Stimulated activated CD8-positive, alpha-beta memory T cell treated with anti-CD3 and anti-CD28 coated beads, Interleukin-15, amount 100 ng/mL, for 1 hour (primary cell): ENCODE measurements at places on chromosomes 11 and 22.

DNA sequence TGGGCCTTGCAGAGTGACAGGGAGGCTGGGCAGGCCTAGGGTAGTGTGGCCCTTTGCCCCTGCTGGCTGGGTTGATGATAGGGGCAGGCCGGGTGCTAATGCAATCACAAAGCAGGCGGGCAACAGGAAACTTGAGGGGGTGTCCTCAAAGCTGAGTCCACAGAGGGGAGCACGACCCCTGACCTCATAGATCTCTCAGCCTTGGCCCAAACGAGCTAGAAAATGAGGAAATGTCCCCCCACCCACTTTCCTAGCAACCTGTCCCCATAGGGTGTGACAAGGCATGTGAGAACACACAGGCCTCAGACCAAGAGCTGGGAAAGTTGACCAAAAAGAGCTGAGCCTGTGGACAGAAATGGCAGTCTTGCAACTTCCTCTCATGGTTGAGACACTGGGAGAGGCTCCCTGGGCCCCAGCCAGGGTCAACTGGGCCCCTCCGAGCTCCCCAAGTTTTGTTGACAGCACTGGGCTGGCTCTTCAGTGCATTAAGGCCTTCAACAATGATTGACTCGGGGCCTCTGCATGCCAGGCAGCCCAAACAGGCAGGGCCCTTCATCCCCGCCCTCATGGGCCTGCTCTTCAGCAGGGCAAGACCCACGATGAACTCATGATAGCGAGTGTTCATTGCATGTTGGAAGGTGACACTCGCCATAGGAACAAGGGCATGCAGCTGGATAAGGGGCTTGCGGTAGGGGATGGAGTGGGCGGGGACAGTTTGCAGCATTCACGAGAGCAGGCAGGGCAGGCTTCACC is 9.8 kb upstream of the SPI1 start:
- DNase-seq = no peak

DNA sequence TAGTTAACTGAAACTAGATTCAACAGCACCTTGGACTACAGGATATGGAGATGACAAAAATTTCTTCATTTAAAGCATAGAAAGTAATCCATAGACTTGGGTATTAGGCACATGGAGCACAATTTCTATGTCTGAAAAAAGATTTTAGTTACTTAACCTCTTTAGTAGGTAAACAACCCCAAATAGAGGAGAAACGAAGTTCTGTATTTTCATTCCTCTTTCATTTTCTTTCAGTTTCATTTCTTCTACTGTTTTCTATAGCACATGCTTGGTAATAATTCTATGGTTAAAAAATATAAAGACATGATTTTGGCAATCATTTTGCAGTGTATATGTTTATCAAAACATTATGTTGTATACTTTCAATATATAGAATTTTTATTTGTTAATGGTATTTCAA is 99.5 kb downstream of the CASP12 start:
- DNase-seq = no peak

DNA sequence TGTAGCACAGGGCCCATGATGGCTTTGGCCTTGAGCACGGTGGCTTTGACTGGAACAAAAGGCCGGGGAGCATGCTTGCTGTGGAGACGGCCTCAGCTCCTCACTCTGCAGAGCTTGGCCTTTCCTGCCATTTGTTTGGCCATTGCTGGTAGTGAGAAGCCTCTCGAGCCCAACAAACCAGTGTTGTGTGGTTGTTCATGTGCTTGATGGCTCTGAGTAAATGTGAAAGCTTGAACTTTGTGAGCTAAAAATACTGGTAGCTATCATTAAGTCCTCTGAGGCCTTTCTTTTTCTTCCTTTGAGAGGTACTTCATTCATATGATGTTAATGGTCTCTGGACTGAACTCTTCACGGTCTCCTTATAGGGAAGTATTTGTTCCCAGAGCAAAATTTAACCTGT is 39.6 kb downstream of the NAT10 start:
- DNase-seq = no peak

- no peak for DNase-seq
These were observed 26.0 kb upstream of the PDGFB start for GRCh38 chr22:39270792-39271191.

DNA sequence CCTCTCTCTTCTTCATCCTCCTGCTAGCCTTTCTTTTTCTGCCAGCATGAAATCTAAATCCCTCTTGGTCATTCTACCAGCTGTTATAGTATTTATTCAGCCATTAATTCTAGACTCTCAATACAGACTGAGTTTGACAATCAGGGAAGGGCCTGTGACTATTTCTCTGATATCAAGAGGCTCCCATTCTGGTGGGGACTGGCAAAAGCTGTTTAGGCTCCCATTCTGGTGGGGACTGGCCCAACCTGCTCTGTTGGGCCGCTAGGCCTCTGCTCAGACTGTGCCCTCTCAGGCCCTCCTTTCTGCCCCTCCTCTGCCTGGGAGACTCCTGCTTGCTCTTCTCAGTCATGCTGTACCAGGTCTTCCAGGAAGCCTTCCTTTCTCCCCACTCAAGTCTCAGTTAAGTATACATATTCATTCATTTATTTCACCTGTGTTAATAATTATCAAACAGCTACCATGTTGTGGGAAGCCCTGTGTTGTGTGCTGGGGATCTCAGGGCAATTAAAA is 323.7 kb upstream of the NARS2 start:
- no peak for DNase-seq

DNA sequence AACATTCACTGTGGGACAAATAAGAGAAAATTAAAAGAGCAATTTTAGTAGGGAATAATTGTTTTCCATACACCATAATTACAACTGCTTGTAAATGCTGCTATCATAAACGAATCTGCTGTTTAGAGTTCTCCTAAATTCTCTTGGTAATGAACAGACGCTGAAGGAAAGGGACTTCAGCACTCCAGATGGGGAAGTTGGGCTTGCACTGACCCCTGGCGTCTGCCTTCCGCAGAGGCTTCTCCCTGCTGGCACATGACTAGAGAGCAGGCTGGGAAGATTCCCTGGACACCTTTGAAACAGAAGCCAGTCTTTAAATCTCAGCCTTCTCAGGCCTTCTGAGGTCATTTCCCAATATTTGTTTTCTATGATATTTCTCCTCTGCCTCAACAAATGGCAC is 84.1 kb downstream of the NXPE2 start:
- no peak for DNase-seq

DNA sequence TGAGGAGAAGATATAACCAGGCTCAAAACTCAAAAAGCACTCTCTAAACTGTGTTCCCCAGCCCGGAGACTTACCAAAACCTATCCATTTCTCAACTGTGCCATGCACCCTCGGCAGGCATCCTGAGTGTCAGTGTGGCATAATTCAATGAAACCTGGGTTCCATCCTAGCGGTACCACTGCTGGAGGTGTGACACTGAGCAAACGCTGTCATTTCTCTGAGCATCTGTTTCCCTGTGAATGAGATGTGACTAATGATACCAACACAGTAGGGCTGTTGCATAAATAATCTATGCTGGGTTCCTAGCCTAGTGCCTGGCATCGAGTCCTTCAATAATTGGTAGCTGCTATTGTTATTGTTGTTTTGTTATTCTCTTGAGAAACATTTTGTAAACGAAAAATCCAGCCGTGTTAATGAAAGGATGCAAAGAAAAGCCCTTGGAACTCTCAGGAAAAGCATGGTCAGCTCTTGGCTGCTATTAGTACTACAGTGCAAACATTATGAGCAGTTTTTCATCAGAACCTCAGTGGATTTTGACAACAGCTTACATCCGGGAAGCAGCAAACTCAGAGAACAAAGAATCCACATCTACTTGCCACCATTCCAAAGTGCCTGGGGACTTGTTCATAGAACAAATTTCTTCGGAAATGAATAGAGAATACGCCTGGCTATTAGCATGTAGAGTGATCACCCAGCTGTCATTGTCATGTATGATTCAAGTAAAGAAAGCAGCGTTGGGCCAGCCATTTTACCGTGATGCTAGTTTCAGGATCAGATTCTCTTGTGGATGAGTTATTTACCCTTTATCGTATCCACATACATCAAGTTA is 53.7 kb downstream of the TECTA start:
- DNase-seq = no peak

DNA sequence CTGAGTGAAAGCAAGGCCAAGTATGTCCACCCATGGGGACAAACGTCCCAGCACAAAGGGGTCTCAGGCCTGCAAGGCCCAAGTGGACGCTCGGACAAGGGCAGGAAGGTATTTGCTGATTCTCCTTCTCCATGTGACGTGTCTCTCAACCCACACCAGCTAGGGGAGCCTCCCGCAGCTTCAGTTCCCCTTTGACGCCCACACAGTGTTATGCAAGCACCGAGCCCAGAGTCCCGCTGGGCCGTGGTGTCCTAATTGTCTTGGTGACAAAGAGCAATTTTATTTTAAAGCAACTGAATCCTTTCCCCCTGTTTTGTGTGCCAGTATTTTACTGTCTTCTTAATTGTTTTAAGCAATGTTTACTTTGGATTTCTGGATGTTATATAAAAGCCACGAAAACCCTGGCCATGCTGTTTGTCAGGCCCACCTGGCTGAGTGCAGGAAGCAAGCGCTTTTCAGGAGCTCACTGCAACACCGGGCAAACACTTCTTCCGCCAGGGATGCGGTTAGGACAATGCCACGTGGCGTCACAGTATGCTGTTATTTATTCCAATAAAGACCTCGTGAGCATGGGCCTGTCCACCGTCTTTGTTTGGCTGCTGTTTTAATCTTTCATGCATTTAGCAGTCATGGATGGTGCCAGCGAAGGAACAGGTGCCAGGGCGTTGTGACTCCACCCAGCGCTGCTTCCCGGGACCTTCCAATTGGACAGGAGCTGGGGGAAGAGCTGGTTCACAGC is 8.2 kb upstream of the PARVG start:
- DNase-seq = no peak

DNA sequence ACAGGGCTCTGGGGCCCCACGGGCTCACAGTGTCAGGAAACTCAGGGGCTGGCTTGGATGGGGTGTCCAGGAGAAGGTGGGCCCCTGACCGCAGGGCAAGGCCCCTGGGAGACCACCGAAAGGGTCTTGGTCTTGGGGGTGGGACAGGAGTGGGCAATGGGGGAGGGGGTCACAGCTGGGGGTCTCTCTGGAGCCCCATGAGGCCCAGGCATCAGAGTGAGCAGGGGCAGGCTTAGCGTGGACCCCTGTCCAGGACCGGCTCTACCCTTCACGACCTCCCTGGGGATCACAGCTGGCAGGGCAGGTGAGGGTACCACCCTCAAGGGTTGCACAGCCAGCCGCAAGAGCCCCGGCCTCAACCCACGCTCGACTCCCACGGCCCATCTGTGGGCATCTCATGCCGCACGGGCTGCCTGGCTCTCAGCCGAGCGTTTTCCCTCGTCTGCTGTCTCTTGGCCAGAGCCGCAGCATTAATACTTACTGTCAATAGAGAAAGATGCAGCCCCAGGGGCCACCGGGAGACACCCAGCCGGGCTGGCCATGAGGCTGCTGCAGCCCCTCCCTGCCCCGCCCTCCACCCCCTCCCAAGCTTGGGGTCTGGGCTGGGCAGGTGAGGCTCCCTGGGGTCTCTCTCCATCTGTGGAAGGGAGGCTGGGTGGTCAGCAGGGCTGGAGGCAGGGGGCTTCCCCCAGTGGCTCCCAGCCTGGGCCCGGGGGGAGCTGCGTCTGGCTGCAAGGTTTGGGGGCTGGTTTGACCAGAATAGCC is 662 bp downstream of the MUC5B start:
- DNase-seq = no peak

- DNase-seq = peak; percentile 11
These were observed 31.2 kb downstream of the PDE2A start for GRCh38 chr11:72642884-72643522.

DNA sequence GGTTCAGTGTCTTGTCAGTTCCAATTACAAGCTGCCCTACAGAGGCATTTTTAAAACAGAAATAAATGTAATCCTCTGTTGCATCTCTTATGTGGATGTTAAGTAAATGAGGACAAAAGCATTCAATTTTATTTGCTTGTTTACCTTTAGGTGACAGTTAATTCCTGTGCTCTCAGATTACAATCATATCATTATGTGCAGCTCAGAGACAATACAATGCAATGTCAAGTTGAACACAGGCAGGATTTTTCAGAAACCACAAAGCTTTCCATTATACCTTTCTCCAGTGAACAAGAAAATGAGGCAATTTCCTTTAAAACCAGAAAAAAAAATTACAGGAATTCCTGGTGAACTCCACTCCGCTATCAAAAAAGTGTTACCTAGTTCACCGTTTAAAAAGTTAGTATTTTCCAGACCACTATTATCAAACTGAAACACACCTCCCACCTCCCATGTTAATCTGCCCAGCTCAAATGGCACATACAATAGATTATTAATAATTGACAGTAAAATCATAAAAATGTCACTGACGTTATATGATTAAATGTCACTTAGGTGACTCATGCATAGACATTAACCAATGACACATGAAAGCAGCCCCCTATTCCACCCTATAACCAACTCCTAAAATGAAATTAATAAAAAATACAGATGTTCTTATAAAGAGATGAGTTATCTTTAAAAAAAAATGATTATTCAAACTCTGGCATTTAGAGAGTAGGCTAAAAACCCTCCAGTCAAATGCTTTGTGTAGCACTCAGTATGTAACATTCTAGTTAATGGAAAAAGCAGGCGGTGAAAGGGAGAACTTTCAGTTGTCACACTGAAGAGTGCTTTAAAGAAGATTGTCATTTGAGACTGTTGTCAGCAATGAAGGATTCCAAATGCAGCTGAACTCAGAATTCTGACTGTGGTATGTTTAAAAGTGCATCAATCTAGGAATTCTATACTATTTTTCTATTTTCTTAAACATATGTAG is 98.6 kb downstream of the MUC15 start:
- no peak for DNase-seq

DNA sequence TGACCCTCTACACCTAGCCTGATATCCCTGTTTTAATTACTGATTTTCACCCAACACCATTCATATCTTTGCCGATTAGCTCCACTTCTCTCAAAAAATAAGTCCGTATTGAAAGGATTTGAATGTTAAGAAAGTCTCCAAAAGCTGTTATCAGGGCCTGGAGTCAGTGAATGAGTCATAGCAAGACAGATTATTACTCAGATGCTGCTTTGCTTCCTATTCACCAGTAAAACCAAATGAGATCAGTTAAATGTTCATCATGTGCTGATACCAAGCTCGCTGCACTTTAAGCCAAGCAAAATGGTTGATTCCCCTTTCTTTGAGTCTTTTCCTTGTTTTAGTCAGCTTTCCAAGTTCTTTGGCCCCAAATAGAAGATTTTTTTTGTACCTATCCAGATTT is 228.4 kb downstream of the FAT3 start:
- DNase-seq = no peak

DNA sequence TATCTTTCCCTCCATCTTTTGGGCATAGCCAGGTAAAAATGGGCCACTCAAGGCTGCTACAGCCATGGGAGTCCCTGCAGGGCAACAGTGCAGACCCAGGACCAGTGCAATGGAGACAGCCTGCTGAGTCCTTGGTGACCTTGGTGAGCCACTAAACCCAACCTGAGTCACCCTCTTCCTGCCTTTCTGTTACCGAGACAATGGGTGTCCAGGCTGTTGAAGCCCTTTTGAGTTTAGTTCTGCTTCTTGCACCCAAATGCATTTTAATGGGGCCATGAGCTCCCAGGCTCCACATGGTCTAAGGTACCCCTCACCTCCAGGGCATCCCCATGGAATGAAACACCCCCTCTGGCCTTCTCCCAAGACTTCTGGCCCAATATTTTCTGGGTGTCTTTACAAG is 874 bp upstream of the PLAAT4 start:
- DNase-seq = no peak

GRCh38 chr11:16839821-16840220 is 101.4 kb downstream of the C11orf58 start:
- DNase-seq = no peak

GRCh38 chr11:67657300-67657699 is 6.8 kb upstream of the ACY3 start:
- DNase-seq = no peak

GRCh38 chr22:30875481-30876215 is 92.9 kb downstream of the MORC2 start:
- DNase-seq = no peak

- no peak for DNase-seq
These were observed 387.0 kb downstream of the NXPE2 start for GRCh38 chr11:115065314-115065713.
